ENCODE measurements at places on chromosomes 12 and 14.

GRCh38 chr12:21169878-21170472 is 39.0 kb downstream of the SLCO1B1 start:
- DNase-seq = peak; percentile 46

GRCh38 chr12:34097213-34097612 is 74.9 kb downstream of the ALG10 start:
- DNase-seq = no peak

- DNase-seq = peak; percentile 89
Measured at GRCh38 chr14:58199726-58200479, at the start of gene ACTR10. Gene ACTR10 (plus strand): TSS chr14:58200149. CDS start chr14:58200218, 69 bp downstream.

DNA sequence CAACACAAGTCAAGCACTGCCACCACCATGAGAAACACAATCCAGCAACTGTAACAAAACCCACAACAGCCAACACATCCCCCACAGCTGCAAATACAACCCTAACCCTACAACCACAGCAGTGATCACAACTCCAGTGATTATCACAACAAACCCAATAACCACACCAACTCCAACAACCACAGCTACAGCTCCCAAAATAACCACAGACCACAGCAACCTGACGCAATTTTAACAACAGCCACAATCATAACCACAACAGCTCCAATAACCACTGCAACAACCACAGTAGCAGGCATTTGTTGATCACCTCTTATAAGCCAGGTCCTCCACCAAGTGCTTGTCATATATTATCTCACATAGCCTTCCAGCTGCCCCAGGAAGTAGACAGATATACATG is 42.2 kb upstream of the FAM181A start:
- peak; percentile 9 for DNase-seq

DNA sequence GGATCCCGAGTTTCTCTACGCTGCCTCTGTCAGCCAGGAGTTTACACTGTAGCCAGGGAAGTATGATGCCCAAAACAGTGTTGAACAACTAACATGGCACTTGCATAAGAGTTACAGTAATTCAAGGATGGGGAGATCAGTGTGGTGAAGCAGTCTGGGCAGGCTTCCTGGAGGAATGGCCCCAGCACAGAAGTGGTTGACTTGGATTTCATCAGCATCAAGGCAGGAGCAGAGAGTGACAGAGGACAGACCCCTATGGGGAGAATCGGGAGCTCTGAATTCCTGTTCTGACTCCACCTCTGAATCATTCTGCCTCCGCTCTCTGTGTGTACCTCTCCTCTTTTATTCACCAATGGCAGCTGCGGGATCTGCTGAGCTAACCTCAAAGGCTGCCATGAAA is 124.5 kb downstream of the KCNA5 start:
- DNase-seq = no peak

- no peak for DNase-seq
Measured at GRCh38 chr12:80752464-80752863, 35.8 kb downstream of the MYF5 start.

DNA sequence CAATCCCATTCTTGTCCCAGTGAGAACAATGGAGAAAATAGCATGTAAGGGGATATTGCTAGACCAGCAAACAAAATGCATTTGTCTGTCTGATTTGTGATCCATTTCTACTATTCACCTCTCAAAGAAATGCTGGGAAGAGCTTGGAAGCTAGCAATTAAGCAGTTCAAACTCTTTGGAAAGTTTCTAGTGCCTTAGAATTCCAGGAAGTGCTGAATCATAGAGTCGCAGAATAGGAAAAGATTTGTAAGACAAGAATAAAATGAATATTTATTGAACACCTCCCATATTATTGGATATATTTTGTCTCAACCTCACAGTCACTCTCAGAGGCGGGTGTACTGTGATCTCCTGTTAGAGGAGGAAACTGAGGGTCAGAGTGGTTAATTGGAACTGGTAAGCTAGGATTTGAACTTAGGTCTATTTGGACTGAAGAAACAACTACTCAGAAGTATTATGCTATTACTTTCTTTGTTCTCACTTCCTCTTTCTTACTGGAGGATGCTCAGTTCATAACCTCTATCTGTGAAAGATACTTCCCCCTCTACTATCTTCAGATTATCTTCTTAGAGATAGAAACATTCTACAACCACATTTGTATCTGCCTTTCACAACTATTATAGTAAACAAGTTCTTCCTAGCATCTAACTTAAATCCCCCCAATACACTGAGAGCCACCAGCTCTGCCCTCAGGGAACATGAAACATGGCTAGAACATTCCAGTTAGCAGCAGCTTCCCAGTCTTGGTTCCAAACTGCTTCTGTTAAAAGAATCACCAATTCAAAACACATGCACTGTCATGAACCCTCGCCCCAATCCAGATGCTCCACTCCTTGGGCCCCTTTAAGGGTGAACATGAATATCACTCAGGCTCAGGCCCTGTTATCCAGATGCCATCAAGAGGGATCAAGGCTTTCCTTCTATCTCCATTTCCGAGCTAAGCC is 64.2 kb downstream of the DRAM1 start:
- no peak for DNase-seq

GRCh38 chr12:49483619-49484018 is 55.2 kb upstream of the KCNH3 start:
- peak; percentile 10 for DNase-seq

GRCh38 chr12:124923905-124924734 is 9.7 kb upstream of the UBC start:
- no peak for DNase-seq

DNA sequence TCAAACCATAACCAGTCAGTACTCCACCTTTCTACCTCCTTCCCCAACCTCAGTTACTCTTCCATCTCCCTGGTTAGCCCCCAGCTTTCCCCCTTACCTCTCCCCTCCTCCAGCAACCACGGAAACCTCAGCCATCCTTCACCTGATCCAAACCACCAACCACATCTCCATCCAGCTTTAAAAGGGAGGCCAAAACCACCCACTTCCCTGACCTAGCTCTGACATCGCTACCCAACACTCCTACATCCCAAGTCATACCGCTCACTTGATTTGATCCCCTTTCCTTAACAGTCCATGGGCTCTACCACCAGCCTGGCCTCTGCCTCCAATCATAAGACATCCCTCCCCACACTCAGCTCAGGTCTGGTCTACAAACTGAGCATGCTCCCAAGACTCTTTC is 1.5 kb downstream of the RAB35 start:
- peak; percentile 21 for DNase-seq

GRCh38 chr14:20652996-20653975 is 11.8 kb upstream of the OR6S1 start:
- peak; percentile 93 for DNase-seq

GRCh38 chr14:24060984-24061913 is 9.4 kb downstream of the CARMIL3 start:
- no peak for DNase-seq
